ENCODE measurements at places on chromosomes 7 and 10. TPM values are rescaled to one million over a fixed set of nuclear protein-coding genes. Genes with fewer than 3 reads are reported as not detected.

Gene STOX1
- total RNA-seq: 0.60 TPM

Gene C10orf120
- not detected for total RNA-seq

Gene CCDC186
- total RNA-seq: 5.2 TPM

Gene GPC2
- total RNA-seq: 1.1 TPM

Gene IL6
- 4.6 TPM for total RNA-seq

Gene BCCIP
- 141 TPM for total RNA-seq

Gene C7orf33
- not detected for total RNA-seq

Gene TYW1
- total RNA-seq: 15.9 TPM

Gene COMMD3
- total RNA-seq: 51.0 TPM

Gene SRI
- 148 TPM for total RNA-seq

Gene TMEM176B
- not detected for total RNA-seq

Gene TUBAL3
- total RNA-seq: 0.48 TPM

Gene CCDC172
- not detected for total RNA-seq

Gene LRMDA
- total RNA-seq: 4.2 TPM

Gene CYREN
- 67.5 TPM for total RNA-seq

Gene NUTM2E
- total RNA-seq: 0.59 TPM

Gene CCDC126
- total RNA-seq: 3.6 TPM

Gene SPDYE2
- not detected for total RNA-seq

Gene COBL
- 4.7 TPM for total RNA-seq

Gene CCDC136
- 2.9 TPM for total RNA-seq

Gene GSAP
- total RNA-seq: 1.8 TPM

Gene PRSS58
- not detected for total RNA-seq

Gene ENTPD1
- not detected for total RNA-seq

Gene PDE6C
- not detected for total RNA-seq

Gene GRID2IP
- not detected for total RNA-seq

Gene OR2A5
- total RNA-seq: not detected

Gene RSBN1L
- total RNA-seq: 9.4 TPM

Gene RASSF4
- 1.8 TPM for total RNA-seq

Gene CHN2
- total RNA-seq: not detected

Gene ADAP1
- total RNA-seq: 4.0 TPM

Gene ALDH18A1
- total RNA-seq: 49.3 TPM

Gene AZGP1
- not detected for total RNA-seq

Gene PNLIPRP3
- total RNA-seq: not detected

Gene GPR15LG
- not detected for total RNA-seq

Gene NPTX2
- 0.09 TPM for total RNA-seq

Gene ELFN1
- total RNA-seq: 0.35 TPM

Gene ZNF746
- 19.4 TPM for total RNA-seq

Gene ARHGEF35
- 0.26 TPM for total RNA-seq

Gene NKX1-2
- total RNA-seq: 0.05 TPM

Gene NAT16
- 0.06 TPM for total RNA-seq

Gene CPA4
- total RNA-seq: 6.8 TPM

Gene BAG3
- 143 TPM for total RNA-seq
